Fibroblast of skin of back (primary cell): ENCODE measurements at places on chromosomes 5 and 9.

- DNase-seq = no peak
These were observed 134.1 kb upstream of the RAPGEF1 start for GRCh38 chr9:131873891-131874440.

GRCh38 chr5:11012295-11012694 is 251.3 kb upstream of the DAP start:
- no peak for DNase-seq

- no peak for DNase-seq
These were observed 526.7 kb upstream of the TYRP1 start for GRCh38 chr9:12166518-12166917.

- no peak for DNase-seq
These were observed 279.4 kb downstream of the CDH10 start for GRCh38 chr5:24365406-24365805.

DNA sequence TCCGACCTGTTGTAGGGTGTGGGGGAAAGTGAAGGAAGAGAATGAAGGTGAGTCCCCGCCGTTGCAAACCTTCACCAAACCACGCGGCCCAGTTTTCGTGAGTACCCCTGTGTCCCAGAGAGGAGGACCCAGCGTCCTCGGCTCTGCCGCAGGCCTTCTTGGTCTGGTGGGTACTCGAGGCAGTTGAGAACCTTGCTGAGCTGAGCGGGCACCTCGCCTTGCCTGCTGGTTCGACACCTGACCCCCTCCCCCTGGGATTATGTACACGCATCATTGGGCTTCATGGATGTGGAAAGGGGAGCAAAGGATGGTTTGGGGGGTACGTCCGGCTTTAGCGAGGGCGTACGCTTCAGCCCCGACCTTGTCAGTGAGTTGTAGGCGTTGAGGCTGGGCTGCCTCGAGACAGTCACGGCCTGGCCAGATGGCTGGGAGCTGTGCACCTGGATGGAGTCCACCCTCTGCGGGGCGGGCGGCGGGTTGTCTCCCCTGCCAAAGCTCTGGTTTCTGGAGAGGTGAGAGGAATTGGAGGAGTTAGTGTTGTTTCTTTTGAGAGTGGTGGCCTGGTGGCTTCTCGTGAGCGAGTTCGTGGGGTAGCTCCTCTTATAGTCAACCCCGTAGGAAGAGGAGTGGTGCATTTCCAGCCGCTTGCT is 128.1 kb downstream of the SEMA6A start:
- DNase-seq = no peak

DNA sequence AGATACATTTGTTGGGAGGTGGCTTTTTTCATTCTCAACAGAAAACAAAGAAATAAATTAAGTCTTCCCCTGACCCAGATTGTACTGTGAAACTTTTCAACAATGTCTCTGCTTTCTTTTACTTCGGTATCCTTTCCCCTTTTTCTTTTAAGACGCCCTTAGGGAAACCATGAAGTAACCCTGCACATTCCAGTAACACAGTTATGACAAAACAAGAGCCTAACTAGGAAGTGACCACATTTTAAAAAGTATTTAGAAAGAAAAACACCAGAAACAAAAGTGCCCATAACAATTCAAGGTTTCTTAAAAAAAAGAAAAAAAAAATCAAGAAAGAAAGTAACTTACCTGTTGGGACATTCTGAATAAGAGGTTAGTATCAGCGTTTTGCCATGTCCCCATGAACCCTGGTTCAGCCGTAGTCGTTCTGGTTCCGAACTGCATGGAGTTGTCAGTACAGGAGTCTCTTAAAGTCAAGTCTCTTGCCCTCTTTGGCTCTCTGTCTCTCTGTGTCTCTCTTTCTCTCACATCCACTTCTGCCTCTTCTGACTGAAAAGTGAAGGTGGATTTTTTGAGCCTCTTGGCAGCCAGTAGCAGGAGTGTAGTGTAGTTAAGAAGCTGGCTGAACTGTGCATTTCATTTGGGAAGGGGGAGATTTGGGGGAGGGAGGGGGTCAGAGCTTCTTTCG is 142.9 kb downstream of the BNC2 start:
- DNase-seq = peak; percentile 27

- no peak for DNase-seq
These were observed 84.9 kb upstream of the CEP78 start for GRCh38 chr9:78150983-78151356.

- DNase-seq = no peak
These were observed 97.5 kb downstream of the PHF2 start for GRCh38 chr9:93673839-93674334.

DNA sequence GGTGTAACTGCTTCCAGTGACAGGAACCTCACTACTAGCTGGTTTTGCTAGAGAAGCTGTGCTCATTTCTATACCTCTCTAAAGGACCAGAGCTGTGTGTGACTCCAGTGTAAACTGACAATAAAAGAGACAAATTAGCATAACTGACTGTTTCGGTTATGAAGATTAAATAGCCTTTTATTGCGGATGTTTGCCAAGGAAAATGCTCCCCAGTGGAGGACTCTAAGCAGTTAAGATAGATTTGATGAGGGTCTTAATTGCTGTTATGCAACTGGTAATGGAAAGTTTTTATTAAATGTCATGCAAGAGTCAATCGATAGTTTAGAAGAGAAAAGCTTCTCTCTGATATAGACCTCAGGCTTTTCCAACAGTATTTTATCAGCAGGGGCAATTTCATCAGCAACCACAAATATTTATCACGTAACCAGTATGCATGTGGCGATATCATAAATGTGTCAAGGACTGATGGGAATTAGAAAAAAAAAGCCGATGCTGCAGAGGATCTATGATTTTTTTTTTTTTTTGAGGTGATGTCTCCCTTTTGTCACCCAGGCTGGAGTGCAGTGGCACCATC is 275.2 kb upstream of the DMAC1 start:
- no peak for DNase-seq

GRCh38 chr5:51201708-51202107 is 181.5 kb upstream of the ISL1 start:
- DNase-seq = no peak

GRCh38 chr5:31944684-31945445 is 229.3 kb downstream of the GOLPH3 start:
- DNase-seq = no peak

GRCh38 chr9:120845255-120845654 is 2.5 kb upstream of the PSMD5 start:
- DNase-seq = no peak

DNA sequence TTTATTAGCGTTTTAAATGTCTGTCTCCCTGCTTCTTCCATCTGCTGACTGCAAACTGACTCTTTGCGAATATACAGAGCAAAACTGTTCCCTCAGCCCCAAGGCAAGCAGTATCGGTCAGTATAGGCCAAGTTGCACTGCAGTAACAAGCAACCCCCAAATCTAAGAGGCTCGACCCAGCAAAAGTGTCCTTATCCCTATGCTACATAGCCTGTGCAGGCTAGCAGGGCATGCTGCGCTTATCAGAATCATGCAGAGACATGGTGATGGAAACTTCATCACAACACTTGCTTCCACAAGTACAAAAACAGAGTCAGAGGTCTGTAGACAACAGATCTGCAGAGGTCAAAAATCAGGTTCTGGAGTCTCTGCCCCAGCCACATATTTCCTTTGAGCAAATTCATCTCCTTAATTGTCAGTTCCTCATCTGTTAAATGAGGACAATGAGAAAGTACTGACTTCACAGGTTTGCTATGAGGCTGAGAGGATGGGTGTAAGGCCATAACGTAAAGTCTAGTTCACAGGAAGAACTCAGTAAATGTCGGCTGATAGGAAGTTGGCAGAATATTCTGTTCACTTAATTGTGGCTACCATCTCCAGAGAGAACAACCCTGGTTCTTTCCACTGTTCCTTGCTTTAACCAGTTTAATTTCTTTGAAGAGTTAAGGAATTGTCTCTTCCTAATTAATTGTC is 9.6 kb upstream of the IL17B start:
- no peak for DNase-seq

DNA sequence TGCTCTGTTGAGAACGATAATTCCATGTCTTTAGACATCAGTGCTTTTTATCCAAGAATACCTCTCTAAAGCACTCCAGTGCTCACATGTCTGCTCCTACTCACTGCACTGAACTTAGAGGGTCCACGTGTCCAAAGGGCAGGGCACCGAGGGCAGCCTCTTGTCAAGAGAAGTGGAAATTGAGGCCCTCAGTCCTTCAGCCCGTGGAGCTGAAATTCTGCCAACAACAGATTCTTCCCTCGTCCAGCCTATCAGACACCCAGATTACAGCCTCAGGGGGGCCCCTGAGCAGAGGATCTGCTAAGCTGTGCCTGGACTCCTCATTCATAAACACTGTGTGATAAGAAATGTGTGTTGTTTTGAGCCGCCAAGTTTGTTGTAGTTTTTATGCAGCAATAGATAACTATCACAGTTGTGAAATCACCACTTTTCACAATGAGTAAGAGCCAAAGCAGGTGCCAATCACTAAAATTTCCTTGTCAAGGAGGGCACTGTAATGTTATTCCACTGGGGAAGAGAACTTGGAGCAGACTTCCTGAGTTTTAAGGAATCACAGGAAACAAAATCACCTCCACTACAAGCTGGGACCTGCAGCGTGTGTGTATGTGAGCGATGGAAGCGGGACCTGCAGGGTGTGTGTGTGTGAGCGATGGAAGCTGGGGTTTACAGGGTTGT is 58.8 kb upstream of the IGFBPL1 start:
- DNase-seq = no peak

DNA sequence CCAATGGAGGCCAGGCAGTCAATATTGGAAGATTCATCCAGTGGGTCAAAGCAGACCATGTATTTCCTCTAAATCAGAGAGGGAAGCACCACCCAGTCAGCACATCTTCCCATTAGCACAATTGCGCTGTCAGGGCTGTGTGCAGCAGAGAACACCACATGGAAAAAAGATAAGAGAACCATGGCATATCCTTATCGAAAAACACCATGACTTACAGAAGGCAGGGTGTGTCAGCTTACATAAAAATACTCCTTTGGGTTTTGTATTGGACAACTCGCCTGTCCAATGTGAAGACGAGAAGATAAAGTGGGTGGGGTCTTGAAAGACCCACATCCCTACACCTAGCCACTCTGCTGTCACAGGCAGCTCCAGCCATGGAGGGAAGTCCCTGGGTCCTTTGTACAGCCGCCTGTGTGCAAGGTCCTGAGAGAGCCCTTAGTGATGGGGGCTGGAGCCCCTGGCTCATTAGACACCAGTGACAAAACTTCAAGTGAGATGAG is 71.9 kb upstream of the SPATA31E1 start:
- DNase-seq = no peak

DNA sequence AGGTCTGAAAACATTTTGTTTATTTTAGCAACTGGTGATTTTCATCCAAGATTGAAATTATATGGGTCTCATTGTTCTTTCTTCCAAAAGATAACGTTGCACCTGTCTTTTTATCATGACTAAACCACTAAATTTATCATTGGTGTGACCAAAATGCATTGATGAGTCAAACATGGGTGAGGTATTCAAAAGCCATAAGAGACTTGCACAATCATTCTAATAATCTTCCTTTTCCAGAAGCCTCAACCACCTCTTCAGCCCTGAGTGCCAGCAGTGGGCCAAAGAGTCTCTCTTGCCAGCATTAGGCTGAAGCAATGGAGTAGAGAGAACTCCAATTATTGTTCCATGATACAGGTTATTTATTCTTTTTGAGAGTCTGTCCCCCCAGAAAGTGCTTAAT is 198.9 kb downstream of the LURAP1L start:
- no peak for DNase-seq

DNA sequence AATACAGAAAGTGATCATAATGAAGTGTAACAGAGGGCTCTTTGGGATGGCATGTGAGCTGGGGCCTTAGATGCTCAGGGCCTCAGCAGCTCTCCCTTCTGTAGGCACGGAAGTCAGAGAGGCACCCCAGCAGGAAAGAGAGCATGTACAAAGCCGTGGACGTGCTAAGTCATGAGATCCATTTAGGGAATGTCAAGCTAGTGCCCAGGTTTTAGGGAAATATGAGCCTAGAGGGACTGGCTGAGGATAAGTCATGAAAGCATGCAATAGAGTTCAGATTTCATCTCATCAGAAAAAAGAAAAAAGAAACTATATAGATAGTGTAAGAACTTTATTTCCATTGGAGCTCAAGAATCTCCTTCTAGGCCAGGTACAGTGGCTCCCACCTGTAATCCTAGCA is 379.5 kb upstream of the KLF4 start:
- no peak for DNase-seq
